ENCODE measurements at places on chromosomes 4 and X.
A peak's percentile ranks its signal among the peaks of the same experiment; 100 is the strongest.

GRCh38 chrX:38282049-38282448, 45.3 kb downstream of the RPGR start:
- no peak for DNase-seq

DNA sequence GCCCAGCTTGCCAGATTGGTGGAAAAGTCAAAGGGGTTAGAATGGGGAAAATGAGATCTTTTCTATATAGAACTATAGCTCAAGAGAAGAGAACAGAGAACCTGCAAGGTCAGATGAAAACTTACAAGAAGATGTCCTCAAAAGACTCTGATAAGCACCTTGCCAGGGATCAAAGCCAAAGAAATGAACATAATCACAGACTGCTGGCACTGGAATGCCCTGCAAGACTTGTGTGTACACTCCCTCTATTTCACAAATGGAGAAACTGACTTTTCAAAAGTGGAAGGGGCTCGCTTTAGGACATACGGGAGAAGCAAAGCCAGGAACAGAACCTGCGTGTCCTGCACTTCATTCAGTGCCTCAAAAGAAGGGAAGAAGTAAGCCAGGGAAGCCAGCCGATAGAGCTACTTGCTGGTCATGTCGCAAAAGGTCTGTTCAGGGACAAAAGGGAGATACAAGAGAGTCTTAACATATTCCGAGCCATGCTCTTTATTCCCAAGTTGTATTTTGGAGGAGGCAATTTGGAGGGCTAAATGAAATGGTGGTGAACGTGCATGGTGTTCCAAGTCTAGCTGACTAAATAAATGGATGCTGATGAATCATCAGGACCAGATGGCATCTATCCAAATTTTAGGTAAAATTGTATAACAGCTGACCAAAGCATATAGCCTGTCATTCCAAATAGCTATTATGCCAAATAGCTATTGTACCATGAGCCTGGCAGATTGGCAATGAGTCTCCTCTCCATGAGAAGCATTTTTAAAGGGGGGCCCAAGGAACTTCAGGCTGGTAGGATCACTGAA, 175.6 kb upstream of the GPC4 start:
- no peak for DNase-seq

- no peak for DNase-seq
These were observed 11.6 kb downstream of the ARHGAP24 start for GRCh38 chr4:85486425-85487086.

DNA sequence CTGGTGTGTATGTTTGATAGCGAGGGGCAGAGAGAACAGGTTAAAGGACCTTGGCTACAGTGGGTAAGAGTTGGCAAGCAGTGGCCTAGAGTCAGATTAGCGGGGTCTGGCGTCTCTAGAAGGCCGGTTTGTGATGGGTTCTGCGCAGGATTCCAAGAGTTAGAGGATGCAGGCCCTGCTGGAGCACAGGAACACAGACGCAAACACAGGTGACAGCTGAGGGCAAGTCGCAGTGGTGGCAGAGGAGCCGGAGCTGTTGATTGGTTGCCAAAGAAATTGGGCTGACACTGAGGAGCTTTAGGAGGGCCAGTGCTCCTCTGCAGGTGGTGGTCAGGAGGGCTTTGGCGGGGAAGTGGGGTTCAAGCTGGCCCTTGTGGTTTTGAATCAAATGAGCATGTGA, 3.8 kb downstream of the TADA2B start:
- DNase-seq = no peak

DNA sequence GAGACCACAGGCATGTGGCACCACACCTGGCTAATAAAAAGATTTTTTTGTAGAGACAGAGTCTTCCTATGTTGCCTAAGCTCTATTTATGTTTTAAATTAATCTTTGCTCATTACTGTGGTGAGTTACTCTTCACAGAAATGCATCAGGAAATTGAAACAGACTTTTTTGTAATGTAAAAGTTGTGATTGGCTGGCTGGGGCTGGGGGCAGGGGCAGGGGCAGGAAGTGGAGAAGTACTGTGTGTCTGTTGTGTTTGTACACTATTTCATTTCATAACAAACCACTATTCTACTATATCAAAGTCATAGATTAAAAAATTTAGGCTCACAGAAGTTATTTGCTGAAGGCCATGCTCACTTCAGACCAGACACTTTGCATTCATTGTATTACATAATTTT, 19.1 kb upstream of the ABRAXAS1 start:
- DNase-seq = no peak

DNA sequence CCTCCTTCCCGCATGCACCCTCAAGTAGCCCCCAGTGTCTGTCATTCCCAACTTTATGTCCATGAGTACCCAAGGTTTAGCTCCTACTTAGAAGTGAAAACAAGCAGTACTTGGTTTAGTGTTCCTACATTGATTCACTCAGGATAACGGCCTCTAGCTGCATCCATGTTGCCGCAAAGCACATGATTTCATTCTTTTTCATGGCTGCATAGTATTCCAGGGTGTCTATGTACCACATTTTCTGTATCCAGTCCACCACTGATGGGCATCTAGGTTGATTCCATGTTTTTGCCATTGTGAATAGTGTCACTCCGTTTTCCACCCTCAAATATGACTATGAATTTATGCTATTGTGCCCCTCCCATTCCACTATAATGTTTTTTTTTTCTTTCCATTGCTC, 130.5 kb upstream of the MXRA5 start:
- DNase-seq = no peak

DNA sequence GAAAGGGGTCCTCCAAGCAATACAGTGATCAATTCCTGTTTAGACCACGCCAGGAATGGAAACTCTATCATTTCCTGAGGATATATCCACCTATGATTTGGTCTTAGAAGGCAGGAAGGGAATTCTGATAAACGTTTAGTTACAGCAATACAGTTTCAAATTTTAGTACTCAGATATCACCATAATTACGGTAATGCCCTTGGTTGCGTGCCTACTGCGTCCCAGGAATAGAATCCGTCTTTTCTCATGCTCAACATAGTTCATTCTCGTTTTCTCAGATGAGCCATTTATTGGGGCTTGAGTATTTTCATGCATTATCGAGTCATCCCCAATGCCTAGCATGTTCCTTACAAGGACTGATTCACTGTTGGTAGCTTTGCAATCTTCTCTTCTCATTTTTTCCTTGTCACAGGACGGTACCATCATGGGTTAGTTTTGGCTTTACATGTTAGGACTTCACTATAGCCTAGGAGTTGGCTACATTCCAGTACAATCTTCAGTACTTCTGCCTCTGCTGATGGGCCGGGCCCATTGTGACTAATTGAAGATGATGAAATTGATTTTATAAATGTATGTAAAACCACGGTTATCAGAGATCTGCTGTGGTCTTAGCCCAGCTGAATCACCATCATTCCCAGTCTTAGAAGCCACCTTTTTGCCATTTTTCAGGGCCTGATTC, 4.4 kb upstream of the PRKX start:
- no peak for DNase-seq

GRCh38 chrX:133926809-133927208, 58.6 kb downstream of the GPC3 start:
- no peak for DNase-seq

DNA sequence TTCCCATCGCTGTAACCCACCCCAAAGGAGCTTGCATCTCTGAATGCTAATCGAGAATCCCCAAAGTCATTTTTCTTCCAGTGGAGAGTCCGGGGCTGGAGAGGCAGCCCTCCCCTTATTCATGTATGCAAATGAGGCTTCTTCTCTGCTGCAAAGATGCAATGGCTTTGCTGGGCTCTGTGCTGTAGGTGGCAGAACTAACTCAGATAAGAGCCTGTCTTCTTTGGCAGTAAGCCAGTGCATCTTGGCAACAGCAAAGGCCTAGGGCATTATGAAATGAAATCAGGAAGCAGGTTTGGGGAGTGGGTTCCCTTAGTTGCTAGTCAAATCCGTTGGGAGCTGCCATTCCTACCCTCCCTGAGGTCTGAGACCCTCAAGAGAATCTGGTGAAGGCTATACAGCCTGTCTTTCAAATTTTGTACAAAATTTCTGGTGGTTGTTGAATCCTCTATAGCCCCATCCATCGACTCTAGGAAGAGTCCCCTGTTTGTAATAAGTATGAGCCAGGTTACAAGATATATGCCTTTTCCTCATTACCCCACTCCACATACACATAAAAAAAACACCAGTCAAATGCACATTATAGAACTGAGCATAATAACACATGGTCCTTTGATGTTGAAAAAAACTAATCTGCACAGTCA, 290.6 kb upstream of the TAPT1 start:
- no peak for DNase-seq

DNA sequence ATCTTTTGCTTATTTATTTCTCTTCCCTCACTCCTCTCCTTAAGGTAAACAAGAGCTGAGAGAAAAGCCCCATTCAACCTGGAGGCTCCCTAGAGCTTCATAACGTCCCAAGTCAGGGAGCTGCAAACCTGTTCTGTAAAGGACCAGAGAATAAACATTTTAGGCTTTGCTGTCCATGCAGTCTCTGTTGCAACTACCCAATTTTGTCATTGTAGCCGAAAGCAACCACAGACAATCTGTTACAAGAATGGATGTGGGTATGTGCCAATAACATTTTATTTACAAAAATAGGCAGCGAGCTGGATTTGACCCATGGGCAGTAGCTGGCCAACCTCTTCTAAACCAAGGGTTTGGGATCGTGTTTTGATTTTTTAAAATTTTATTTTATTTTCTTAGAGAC, 71.3 kb upstream of the TBL1X start:
- DNase-seq = no peak

DNA sequence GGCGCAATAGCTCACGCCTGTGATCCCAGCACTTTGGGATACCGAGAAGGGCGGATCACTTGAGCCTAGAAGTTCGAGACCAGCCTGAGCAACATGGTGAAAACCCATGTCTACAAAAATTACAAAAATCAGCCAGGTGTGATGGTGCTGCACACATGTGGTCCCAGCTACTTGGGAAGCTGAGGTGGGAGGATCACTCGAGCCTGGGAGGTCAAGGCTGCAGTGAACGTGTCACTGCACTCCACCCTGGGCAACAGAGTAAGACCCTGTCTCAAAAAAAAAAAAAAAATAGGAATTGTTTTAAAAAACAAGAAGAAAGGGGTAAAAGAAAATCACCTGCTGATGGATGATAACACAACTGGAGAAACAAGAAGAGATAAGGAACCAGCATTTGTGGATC, 38.8 kb downstream of the CHIC2 start:
- no peak for DNase-seq

GRCh38 chr4:27692158-27692557, 831.5 kb downstream of the STIM2 start:
- DNase-seq = no peak

- no peak for DNase-seq
These were observed 186.3 kb downstream of the MOSPD2 start for GRCh38 chrX:15059474-15059873.

GRCh38 chr4:20268028-20268427, 16.3 kb downstream of the SLIT2 start:
- no peak for DNase-seq

DNA sequence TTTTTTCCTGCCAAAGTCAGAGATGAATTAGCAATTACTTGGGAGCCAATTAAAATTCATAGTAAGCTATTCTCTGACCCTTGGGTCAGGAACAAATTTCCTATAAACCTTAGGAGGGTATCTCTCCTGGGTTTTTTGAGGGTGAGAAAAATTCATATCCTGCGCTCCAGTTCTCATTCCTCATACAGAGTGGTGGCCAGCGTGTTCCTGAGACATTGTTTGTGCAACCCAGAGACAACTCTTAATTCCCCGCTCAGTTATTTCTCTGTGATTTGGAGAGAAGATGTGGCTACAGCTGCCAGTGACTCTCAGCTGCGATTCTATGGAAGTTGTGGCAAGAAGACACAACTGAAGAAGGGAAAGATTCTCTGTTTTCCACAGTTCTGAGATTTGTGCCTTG, 37.9 kb upstream of the CBR4 start:
- DNase-seq = no peak

DNA sequence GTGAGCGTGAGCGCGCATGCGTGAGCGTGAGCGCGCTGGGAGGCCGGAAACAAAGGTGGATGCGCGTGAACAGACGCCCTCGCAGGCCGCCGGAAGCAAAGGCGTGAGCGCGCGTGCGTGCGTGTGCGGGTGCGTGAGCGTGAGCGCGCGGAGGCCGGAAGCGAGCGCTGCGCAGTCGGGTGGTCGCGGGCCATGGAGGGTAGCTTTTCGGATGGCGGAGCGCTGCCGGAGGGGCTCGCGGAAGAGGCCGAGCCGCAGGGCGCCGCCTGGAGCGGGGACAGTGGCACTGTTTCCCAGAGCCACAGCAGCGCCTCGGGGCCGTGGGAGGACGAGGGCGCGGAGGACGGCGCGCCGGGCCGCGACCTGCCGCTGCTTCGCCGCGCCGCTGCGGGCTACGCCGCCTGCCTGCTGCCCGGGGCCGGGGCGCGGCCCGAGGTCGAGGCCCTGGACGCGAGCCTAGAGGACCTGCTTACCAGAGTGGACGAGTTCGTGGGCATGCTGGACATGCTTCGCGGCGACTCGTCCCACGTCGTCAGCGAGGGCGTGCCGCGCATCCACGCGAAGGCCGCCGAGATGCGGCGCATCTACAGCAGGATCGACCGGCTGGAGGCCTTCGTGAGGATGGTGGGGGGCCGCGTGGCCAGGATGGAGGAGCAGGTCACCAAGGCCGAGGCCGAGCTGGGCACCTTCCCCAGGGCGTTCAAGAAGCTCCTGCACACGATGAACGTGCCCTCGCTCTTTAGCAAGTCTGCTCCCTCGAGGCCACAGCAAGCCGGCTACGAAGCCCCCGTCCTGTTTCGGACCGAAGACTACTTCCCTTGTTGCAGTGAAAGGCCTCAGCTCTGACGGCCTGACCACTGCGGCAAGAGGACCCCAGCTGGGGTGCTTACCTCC, at the start of gene BLOC1S4:
TSS of gene BLOC1S4 (plus strand) at position 157 of the 894 bp plus-strand sequence. CDS start at position 193, 36 bp downstream.
- DNase-seq = peak; percentile 71

DNA sequence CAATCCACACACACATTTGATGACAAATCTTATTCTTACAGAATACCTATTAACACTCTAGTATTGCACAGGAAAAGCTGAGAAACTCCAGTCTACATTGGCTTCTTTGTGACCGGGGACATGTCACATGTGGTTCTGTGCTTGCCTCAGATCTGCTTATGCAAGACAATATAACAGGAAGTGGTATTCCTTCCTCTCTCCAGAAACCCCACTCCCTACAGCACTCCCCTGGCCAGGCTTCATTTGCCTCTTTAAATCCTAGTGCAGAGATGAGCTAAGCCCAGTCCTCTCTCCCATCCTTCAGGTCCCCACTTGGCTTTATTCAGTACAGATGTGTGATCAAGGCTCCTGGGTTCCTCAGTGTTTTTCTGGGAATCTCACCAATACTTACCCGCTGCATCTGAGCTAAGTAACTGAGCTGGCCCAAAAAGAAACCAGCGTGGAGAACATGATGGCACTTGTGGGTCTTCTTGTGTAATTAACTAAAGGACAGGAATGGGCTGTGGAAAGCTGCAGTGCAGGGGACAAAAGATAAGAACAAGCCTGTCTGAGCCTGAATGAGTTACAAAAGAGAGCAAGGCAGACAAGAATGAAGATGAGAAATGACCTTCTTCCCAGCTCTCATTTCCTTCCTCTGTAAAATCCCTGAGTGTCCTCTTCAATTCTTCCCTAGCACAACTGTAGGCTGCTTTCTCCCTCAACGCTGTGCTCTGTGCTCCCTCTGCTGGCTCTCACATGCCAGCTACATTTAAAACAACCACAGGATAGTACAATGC, 105.6 kb downstream of the HNRNPD start:
- peak; percentile 12 for DNase-seq

Data from NCI-H2171 (cell line).